ENCODE measurements at places on chromosomes 12 and 14.
A peak's percentile ranks its signal among the peaks of the same experiment; 100 is the strongest.

- no peak for DNase-seq
Measured at GRCh38 chr12:94202245-94203180, 54.1 kb downstream of the PLXNC1 start.

- no peak for DNase-seq
Measured at GRCh38 chr14:36097356-36097755, 79.2 kb downstream of the PTCSC3 start.

DNA sequence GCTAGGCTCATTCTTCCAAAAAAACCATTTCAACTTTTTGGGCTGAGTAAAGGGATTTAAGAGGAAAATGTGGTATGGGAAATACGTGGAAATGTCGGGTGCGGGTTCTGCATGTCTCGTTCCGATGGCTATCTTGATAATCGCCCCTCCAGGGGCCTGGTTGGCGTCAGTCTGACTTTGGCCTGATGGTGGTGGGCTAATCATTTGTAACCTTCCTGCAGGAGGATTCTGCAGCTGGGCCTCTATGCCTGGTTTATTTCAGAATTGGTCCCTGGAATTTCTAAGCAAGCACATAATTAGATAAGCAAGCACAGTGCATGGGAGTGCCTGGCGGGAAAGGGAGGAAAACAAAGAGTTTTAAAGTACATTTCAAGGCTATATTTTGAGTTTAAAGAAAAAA lies 14.8 kb upstream of the SLC4A8 start:
- DNase-seq: no peak

DNA sequence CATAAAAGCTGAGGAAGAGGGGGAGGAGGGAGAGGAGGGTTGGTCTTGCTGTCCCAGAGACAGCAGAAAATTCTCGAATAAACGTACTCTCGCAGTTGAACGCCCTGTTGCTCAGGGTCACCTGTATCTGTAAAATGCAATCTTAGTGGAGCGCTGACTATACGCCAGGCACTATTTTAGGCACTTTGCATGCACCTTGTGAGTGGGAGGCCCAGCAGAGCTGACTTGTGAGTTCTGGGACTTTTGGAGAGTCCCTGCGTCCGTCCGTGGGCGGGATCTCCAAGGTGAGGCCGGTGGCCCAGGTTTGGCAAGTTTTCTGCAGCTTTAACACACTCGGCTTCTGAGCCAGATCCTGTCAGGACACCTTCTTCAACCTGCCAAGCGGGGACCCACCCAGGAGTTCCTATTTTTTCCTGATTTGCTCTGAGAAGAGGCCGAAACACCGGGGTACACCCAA lies 32.5 kb upstream of the PLEKHG6 start:
- no peak for DNase-seq

GRCh38 chr14:24518851-24519250 lies 10.8 kb upstream of the CMA1 start:
- no peak for DNase-seq

- no peak for DNase-seq
Measured at GRCh38 chr12:79056775-79057174, 192.2 kb downstream of the SYT1 start.

DNA sequence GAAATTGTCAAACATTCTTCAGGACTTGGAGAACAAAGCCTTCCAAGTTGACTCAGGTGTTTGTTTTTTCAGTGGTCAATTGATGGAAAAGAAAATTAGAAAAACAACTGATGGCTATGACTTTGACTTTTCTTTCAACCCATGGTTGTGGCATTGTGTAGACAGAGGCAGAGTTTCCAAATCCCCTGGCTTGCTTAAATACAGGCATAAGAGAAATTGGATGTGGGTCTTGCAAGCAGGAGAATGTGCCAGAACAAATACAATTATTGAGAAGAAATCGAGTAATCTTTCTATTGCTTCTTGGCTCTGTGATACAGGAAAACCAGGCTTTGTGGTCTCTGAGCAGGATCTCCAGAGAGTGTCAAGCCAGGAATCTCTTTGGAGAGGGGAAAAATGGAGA lies 40.9 kb upstream of the FRMD6 start:
- DNase-seq: no peak

DNA sequence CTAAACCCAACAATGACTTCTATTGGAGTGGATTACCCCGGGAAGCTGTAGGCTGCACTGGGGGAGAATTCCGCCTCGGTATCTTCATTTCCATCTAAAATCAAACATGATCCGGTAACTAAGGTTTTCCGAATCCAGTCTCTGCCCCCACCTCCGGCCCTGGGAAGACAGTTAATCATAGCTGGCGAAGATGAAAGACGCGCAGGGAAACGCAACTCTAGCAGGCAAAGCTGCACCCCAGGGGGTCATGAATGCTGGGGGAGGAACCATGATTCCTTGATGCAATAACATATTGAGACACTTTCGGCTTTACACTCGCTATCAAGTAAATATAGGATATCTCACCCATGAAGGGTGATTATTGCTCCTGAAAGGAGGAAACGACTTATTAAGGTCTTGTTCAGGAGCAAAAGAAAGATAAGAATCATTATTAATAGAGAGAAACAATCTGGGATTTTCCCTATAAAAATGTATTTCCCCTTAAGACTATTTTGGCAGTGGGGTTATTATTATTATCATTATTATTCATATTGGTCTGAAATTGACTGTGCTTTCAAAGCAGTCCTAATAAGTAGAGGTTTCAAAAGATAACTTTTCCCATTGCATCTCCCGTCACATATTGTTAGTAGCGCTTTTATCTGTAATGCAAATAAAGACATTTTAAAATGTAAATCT lies 614.9 kb downstream of the VRK1 start:
- no peak for DNase-seq

- DNase-seq: no peak
Measured at GRCh38 chr12:53212931-53213330, 5.9 kb upstream of the ITGB7 start.

DNA sequence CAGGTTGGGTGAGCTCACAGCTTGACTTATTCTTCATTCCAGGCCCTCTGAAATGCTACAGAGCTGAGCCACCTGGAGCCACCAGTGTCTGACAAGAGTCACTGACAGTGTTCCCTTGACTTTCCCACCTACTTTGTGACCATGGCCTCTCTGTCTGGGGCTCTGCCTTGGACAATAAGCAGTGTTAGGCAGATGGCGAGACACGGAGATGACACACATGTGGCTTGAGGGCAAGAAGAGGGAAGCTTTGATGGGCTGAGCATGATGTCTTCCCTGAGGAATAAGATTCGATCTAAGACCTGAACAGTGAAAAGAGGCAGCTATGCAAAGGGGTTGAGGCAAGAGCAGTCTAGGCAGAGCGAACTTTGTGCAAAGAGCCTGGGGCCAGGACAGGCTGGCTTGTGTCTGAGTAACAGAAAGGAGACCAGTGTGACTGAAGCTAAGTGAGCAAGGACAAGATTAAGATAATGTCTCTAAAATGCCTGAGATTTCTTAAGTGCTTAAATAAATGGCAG lies 105.5 kb downstream of the NUAK1 start:
- no peak for DNase-seq

GRCh38 chr12:48788854-48789775 lies at the start of gene ADCY6:
Gene ADCY6 (minus strand): TSS chr12:48789089. CDS start chr12:48783434, 5,655 bp downstream.
- peak; percentile 86 for DNase-seq

GRCh38 chr12:54641554-54641953 lies 6.6 kb downstream of the DCD start:
- no peak for DNase-seq

DNA sequence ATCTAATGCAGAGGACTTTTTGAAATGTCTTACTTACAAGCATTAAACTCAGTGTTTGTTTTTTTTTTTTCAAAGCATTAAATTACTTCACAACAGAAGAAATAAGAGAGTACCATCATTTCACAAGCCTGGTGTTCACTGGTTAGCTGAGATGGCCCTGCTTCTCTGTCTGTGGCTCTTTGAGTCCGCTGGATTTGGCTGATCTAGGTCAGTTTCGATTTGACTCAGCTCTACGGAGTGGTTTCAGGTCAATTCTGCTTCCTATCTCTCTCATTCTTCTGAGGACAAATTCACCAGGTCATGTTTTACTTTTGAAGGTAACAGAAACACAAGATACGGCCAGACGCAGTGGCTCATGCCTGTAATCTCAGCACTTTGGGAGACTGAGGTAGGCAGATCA lies 1066.1 kb downstream of the FLRT2 start:
- no peak for DNase-seq

DNA sequence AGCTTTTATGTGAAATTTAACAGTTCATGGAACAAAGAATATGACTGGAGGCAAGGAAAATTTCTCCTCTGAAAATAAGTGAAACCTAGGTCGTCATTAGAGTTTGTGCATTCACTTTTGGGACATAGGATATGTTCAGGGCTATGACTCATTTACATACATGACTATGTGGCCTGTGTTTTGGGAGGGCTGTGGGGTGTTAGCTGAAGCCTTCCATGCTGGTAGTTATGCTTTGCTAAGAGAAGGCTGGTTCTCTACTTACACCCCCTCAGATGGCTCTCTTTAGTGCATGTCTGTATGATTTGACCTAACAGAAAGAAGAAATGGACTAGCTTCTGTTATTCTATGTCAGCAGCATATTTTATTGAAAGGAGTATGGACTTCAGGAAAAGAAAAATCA lies 416.5 kb upstream of the GARIN6 start:
- DNase-seq: no peak

DNA sequence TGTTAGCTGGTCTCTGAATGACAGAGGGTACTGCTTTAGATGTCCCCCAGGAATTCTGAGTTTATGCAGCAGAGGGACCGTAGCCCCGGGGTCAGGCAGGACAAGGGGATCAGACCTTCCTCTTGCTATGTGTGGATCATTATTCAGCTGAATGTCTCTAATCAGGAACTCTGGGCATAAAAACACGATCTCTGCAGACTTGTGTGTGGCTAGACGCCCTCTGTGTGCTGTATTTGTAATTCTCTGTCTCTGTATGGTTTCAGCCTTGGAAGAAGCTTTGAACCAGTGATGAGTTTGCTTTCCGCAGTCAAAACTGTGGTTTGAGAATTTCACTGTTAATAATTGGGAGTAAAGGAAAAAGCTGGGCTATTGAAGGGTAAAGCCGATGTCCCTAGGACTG lies 125.3 kb downstream of the ETV6 start:
- no peak for DNase-seq

- no peak for DNase-seq
Measured at GRCh38 chr14:79514700-79515099, 696.6 kb downstream of the DIO2 start.

- DNase-seq: no peak
Measured at GRCh38 chr12:91964501-91964900, 181.1 kb downstream of the BTG1 start.

DNA sequence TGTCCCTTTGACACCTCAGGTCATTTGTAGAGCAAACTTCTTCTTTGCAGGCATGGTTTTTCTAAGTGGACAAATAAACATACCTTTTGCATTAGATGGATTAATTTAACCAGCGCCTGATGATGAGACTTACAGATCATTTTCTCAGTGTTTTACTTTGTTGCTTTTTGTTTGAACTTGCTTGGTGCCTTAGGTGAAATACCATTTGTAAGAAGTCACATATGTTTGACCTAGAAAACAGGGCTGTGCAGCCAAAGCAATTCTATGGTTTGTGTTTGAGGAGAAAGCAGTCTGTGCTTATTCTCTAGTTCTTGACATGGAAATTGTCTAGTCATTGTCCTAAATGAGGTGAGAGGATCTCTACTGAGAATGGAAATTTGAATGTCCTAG lies 111.1 kb downstream of the DIP2B start:
- DNase-seq: no peak

GRCh38 chr14:88933191-88933590 lies 108.7 kb downstream of the TTC8 start:
- DNase-seq: no peak

- no peak for DNase-seq
Measured at GRCh38 chr14:56400109-56400825, 179.3 kb upstream of the TMEM260 start.

DNA sequence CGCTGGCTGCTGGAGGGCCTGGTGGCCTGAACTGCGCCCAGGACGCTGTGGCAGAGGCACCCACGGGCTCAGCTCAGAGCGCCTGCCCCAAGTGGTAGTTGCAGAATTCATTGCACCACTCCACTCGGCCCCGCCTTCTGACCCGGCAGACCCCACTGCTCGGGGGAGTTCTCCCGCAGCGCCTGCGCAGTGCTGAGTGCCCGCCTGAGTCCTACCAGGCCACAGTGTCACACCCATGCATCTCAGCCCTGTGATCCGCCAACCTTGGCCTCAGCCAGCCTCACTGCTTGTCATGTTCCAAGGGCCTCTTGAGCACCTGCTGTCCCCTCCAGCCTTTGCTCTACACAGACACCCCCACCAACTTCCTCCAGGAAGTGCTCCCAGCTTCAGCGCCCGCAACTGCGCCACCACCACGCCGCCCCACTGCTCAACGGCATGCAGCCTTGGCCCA lies 12.2 kb downstream of the DEGS2 start:
- no peak for DNase-seq

- no peak for DNase-seq
Measured at GRCh38 chr12:130254461-130255276, 83.0 kb upstream of the PIWIL1 start.
